ENCODE measurements at places on chromosomes 5 and 9. TPM values are rescaled to one million over a fixed set of nuclear protein-coding genes. Genes with fewer than 3 reads are reported as not detected.

The OLFM1 gene
- total RNA-seq = 41.2 TPM

The SPINK6 gene
- 0.89 TPM for total RNA-seq

The ROR2 gene
- total RNA-seq = not detected

The CCL27 gene
- not detected for total RNA-seq

The STING1 gene
- 32.2 TPM for total RNA-seq

The CBY3 gene
- not detected for total RNA-seq

The FOXD4L6 gene
- total RNA-seq = not detected

GRCh38 chr5:169695919-169696490, 58.9 kb downstream of the DOCK2 start:
- DNase-seq = peak; percentile 100

DNA sequence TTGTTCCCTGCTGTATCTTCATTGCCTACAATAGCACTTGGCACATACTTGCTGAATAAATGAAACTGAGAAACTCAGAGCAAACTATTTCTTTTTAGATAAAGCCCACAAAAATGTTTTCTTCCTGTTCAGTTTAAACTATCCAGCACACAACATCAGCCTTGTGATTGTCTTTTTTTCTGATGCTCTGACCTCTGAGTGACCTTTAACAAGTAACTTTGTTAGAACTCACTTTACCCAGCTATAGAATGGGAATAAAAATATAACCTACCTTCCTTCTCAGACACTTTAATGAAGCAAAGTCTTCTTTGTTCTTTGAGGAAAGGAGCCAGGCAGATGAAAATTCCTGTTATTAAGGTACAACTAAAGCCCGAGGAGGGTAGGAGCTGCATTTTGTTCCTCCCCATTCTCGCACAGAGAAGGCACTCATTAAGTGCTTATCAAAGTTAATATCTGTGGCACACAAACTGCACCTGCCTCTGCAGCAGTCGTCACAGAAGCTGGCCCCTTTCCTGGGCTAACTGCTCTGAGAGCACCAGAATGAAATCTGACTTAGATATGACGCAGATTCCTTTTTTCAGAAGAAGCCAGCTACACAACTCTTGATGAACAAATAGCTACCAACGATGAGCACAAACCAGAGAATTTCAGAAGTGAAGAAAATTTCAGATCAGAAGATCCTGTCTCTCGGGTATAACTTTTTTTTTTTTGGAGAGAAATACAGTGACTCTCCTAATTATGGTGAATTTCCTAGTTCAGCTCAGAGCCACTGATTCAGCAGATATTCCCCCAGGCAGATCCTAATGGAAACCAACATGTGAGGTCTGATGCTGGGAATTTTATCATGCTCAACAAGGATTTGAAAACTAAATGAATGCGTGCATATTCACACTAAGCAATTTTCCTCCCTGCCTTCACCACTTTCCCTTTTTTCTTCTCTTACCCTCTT, 31.0 kb upstream of the NR3C1 start:
- no peak for DNase-seq

The GRM6 gene
- not detected for total RNA-seq

DNA sequence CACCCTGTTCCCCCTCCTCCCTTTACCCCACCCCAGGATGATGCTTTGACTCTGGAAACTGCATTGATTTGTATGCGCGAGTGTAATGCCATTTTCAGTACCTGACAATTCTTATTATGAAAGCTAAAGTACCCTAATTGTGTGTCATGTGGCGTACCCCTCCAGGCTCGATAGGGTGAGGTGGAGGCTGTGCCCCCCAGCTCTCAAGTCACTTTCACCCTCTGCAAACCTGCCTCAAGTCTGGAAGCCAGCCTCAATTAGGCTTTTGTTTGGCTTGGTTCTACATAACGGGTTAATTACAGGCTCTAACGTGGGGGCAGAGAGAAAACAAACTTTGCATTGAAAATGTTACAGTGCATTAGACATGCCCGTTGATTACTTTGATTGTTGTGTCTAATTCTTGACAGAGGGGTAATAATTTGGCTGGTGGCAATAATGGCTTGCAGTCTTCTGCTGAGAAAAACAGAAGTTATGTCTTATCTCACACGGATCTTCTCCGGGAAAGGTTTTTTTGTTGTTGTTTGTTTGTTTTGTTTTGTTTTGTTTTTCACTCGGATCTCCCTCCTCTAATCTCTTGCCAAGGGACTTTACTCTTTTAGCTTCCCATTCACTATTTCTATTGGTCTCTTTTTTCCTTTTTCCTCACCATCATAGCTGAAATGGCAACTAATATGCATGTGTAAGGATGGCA, 12.6 kb downstream of the ISL1 start:
- no peak for DNase-seq

- DNase-seq = no peak
Observed at GRCh38 chr5:6195711-6196358, 182.5 kb downstream of the MED10 start.

DNA sequence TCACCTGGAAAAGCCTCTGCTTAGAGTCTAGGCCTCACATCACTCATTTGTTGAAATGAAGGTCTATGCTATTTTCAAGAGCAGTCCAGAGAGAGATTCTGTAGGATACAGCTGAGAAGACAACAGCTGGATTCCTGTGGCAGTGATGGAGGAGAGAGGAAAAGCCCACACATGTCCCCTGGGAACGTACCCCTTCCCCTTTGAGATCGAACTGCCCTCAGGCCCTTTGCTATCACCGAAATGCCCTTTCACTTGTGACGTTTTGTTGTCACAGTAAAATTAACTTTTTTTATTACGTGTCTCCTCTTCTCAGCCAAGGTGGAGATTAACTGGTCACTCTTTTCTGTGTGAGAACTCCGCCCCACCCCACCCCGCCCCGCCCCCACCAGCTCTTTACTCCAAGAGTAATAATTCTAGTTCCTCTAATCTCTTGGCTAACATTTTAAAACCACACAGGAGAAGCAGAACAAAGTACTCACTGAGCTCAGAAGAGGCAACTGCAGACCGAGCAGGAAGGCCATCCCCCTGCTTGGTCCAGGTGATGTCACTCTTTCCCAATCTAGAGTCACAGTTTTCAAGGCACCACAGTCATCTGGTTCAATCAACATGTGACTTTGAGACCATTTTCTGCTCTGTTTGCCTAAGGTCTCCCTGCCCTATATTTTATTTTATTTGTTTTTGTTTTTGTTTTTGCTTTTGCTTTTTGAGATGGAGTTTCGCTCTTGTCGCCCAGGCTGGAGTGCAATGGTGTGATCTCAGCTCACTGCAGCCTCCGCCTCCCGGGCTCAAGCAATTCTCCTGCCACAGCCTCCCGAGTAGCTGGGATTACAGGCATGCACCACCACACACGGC, 105.6 kb downstream of the SUSD1 start:
- peak; percentile 70 for DNase-seq

The DAB2IP gene
- total RNA-seq = 19.1 TPM

DNA sequence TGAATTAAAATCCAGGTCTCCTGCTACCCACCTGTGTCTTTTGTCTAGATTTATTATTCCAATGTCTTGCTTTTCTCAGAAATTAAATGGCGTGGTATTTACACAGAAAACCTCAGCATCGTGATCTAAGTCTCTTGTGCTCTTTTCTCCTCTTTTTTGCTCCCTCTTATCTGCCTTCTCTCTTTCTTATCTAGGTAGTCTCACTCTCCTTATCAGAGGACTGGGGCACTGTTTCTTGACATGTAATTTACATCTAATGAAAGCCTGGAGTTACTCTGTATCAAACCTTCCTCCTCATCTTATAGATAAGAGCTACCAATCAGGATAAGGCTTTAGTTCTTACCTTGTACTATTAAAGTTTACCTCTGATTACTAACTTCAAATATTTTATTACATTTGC, 933.8 kb downstream of the TLE1 start:
- DNase-seq = no peak

GRCh38 chr9:136741883-136742571, 713 bp downstream of the LCN10 start:
- DNase-seq = no peak

The ADAMTSL2 gene
- total RNA-seq = 0.12 TPM

The NEUROG1 gene
- not detected for total RNA-seq

The PLAC8L1 gene
- not detected for total RNA-seq

- DNase-seq = no peak
Observed at GRCh38 chr5:124648902-124649467, 97.5 kb downstream of the ZNF608 start.

GRCh38 chr5:65818592-65818991, 96.6 kb downstream of the NLN start:
- no peak for DNase-seq

GRCh38 chr9:116686693-116687073, 422 bp upstream of the TRIM32 start:
- no peak for DNase-seq

The PCDHGA10 gene
- 5.3 TPM for total RNA-seq

The SPINK4 gene
- not detected for total RNA-seq

- no peak for DNase-seq
Observed at GRCh38 chr5:36596756-36597155, 9.7 kb upstream of the SLC1A3 start.

The PPIC gene
- total RNA-seq = 61.5 TPM

The ESM1 gene
- total RNA-seq = 1.4 TPM

- no peak for DNase-seq
Observed at GRCh38 chr5:180133971-180134508, 62.5 kb upstream of the RNF130 start.

GRCh38 chr9:137482094-137482781, 23.1 kb upstream of the NSMF start:
- peak; percentile 82 for DNase-seq

GRCh38 chr5:1759378-1759970, 40.2 kb downstream of the MRPL36 start:
- DNase-seq = no peak

DNA sequence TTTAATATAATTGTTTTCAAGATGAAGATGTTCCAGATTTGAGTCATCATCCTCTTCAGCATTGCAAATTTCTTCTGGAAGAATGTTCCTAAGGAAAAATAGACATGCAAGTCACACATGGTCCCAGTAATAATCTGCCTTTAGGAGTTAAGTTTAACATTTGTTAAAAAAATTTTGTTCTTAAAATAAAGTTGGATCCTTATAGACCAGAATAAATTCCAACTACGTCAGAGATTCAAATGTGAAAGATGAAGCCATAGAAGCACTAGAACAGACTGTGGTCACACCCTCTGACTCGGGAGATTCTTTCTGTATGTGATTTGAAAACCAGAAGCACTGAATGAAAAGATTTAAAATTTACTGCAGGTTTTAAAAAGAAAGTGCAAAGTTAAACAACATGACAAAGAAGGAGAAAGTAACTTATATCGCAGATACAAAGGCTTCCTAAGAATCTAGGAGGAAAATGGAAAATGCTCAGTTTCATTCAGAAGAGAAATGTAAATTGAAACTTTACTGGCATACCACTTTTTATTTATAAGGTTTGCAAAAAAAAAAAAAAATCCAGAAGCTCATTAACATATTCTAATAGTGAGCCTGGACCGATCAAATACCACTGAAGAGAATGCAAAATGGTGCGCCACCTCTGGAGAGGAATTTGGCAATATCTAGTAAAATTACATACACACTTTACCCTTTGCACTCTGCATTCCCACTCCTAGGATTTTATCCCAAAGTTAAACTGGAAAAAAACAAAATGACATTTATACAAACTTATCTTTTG, 14.3 kb upstream of the ASPN start:
- no peak for DNase-seq

- no peak for DNase-seq
Observed at GRCh38 chr5:133739181-133739780, 126.9 kb upstream of the FSTL4 start.

The GPR150 gene
- total RNA-seq = not detected
